Dermis blood vessel endothelial cell (primary cell): ENCODE measurements at places on chromosomes 12 and 14.

- no peak for DNase-seq
Observed at GRCh38 chr12:40692765-40693206, 547 bp downstream of the CNTN1 start.

- no peak for DNase-seq
Observed at GRCh38 chr12:66548338-66549049, 130.4 kb downstream of the GRIP1 start.

DNA sequence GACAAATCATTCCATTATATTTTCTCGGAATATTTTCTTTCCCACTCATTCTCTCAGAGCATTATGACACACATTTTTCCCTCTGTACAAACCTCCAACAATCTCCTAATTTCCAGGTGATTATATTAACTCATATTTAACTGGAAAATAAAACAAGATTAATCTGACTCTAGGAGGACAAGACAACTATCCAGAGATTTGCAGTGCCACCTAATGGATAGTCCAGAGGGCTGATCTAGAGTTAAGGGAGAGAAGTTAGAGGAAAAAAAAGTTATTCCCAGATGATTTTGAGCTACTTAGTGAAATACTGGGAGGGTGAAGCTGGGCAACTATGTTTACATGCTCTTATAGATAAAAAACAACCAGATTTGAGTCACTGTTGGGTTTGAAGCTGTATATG lies 161.7 kb downstream of the ALX1 start:
- peak; percentile 40 for DNase-seq

DNA sequence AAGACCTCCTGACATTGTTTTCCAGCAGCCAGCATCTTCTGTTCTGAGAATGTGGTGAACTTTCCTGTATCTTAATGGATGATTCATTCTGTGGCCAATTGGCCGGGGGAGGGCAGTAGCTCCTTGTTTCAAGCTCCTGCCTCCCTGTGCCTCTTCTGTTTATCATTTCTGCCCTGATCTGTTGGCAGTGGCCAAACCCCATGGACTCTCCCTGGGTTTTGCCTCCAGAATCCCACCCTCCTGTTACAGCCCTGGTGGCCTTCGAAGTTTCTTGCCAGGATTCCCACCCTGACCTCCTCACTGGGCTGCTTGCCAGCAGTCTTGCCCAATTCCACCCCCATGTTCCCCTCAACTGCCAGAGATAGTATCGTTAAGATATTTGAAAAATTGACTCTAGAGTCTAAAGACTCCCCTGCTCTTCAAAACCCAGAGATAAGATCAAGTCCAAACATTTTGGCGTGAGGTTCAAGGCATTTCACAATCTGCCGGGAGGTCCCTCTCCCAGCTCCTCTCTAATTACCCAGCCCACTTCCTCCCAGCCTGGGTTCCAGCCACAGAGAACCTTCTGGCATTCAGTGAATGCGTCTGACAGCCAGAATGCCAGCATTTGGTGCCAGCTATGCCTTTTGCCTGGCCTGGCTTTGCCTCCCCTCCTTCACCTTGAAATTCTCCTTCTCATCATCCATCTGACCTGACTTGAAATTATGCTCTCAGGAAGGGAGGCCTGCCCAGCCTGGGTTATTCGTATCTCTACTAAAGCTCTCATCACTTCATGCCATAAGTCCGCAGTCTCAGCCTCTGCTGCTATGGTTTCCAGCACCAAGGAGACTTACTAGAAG lies 37.7 kb upstream of the TXNRD1 start:
- peak; percentile 82 for DNase-seq

- DNase-seq, result no peak
Observed at GRCh38 chr12:95182868-95183415, 34.3 kb downstream of the FGD6 start.
